Kidney epithelial cell (primary cell): ENCODE measurements at places on chromosomes 1 and 21.

GRCh38 chr21:38984568-38984967 lies 178.8 kb downstream of the ETS2 start:
- no peak for DNase-seq

DNA sequence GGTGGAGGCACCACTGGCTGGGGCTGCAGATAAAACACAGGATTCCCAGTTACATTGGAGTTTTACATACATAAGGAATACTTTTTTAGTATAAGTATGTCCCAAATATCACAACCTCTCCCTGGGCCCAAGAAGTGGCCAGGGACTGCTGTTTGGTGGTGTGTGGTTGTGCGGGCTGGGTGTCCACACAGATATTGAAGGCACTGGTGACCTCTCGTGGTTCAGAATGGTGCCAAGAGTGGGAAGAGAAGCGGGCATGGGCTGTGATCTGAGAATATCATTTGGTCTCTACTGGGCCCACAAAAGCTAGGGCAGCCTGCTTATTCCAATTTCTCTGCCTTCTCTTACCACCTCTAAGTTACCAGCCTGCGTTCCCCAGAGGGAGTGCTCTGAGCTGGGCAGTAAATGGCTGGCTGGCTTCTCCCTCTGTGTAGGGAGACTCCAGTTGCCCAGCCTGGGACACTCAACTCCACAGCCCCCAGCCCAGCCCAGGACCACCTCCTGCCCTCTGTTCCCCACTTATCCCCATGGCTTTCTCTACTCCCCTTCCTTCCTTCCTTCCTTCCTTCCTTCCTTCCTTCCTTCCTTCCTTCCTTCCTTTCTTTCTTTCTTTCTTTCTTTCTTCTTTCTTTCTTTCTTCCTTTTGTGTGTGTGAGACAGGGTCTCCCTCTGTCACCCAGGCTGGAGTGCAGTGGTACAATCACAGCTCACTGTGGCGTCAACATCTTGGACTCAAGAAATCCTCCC lies 42.8 kb upstream of the RD3 start:
- no peak for DNase-seq

GRCh38 chr1:71656902-71657301 lies 576.1 kb upstream of the ZRANB2 start:
- DNase-seq, result no peak

DNA sequence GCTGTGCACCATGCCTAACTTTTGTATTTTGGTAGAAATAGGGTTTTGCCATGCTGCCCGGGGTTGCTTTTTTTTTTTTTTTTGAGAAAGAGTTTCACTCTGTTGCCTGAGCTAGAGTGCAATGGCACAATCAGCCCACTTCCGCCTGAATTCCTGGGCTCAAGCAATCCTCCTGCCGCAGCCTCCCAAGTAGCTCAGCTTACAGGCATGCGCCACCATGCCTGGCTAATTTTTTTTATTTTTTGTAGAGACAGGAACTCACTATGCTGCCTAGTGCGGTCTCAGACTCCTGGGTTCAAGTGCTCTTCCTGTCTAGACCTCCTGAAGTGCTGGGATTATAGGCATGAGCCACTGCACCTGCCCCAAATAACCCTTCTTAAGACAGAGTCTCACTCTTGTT lies 153.5 kb downstream of the SLC45A1 start:
- no peak for DNase-seq

GRCh38 chr1:84842748-84843231 lies 50.2 kb downstream of the LPAR3 start:
- no peak for DNase-seq

DNA sequence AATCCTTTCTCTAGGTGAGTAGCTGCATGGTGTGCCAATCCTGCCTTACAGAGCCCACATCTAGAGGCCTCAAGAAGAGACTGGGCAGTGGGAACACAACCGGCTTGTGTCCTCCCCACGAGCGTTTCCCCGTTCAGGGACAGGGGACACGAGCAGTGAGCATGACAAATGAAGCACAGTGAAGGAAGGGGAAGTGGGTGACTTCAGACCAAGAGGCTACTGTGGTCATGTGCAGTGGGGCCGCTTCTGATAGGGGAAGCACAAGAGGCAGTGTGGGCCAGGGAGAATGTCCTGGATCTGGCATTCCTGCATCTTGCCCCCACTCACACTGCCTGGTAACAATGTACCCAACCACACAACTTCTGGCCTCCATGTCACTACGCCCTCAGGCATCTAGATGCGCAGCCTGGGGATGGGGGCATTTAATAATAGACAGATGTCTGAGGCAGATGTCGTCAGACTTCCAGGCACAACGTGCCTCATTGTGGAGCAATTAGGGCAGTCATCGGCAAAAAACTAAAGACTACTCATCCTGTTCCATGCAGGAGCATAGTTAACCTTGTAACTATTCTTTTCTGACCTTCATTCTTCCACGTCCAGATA lies 155.6 kb upstream of the NBPF11 start:
- no peak for DNase-seq

DNA sequence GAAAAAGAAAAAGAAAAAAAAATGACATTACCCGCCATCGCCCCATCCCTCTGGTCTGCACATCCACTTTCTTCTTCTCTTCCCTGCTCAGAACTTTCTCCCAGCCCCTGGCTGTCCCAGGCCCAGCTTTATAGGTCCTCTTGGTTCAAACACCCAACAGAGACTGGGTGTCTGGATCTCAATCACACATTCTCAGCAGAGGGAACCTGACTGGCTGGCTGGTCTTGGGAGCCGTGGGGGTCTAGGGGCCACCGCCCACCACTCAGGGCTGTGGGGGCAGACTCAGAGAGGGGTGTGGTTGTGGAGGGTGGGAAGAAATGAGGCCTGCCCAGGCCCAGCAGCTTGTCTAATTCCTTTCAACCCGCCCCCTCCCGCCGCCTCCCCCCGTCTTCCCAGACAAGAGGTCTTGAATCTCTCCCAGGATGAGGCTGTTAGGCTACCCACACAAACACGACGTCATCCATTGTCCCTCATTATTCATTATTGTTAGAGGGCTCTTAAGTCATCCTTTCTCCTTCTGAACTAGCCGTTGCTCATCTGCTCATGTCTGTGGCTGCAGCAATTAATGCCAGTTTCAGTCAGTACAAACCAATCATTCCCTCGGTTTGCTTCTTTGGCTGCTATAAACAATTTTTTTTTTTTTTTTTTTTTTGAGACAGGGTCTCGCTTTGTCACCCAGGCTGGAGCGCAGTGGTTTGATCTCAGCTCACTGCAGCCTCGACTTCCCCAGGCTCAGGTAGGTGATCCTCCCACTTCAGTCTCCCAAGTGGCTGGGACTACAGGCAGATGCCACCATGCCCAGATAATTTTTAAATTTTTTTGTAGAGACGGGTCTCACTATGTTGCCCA lies 40.6 kb upstream of the CLIC4 start:
- peak; percentile 86 for DNase-seq

- DNase-seq, result no peak
Measured at GRCh38 chr1:29200906-29201594, 19.4 kb upstream of the SRSF4 start.

GRCh38 chr1:32179193-32179442 lies 357 bp upstream of the TXLNA start:
- no peak for DNase-seq

GRCh38 chr1:113809670-113810602 lies 2.3 kb downstream of the RSBN1 start:
- DNase-seq, result no peak

GRCh38 chr1:58882322-58882948 lies 98.6 kb upstream of the JUN start:
- DNase-seq, result no peak

GRCh38 chr1:43049481-43049880 lies 90.8 kb upstream of the SLC2A1 start:
- DNase-seq, result no peak

DNA sequence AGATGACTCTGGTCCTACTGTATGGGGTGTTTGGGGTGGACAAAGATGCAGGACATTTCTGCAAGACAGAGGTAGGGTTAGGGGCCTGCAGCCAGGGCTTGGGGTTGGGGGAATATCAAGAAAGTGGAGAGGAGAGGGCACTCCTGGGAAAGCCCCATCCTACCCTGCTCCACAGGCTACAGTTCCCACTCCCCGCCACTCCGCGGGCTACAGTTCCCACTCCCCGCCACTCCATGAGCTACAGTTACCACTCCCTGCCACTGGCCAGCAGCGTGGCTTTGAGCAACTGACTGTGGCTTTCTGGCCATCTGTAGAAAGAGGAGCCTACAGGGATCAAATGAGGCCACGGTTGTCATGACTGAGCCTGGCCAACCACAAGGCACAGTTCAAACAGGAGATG lies 93.8 kb upstream of the GRIK3 start:
- no peak for DNase-seq

GRCh38 chr1:213947200-213947801 lies 40.5 kb upstream of the PROX1 start:
- DNase-seq, result no peak

- DNase-seq, result no peak
Measured at GRCh38 chr1:228825840-228826484, 90.7 kb downstream of the RHOU start.

GRCh38 chr1:17377325-17377953 lies 5.4 kb downstream of the PADI6 start:
- no peak for DNase-seq

DNA sequence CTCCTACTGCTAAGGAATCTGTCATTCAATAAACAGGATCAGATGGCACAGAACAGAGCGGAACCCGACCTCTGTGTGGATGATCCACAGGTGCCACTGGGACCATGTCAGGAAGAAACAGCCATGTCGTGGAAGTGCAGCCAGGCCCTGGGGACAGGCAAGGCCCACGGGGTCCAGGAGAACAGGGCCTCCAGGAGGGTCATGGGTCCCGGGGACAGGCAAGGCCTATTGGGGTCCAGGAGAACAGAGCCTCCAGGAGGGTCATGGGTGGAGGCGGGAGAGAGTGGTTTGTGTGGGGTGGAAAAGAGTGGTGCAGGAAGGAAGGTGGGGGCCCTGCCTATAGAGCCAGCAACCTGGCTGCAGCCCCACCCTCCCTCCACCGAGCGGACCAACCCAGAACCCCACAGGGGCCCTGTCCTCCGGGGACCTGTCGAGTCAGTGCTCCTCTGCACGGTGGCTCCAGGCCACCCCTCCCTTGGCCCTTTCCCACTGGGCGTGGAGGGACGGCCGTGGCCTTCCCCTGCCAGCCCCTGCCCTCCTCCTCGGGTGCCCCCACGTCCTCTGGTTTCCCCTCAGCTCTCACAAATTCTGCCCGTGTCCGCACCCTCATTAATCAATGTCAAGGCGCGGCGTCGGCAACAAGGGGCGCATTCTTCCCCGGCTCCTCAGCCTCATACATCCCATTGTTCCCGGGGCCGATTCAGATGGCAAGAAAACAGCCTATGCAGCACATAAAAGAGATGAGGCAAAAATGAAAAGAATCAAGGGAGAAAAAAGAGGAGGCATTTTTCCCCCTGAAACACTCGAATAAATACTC lies 146.4 kb downstream of the PRDM16 start:
- DNase-seq, result no peak

- no peak for DNase-seq
Measured at GRCh38 chr1:39406533-39407450, 84.6 kb upstream of the BMP8A start.

DNA sequence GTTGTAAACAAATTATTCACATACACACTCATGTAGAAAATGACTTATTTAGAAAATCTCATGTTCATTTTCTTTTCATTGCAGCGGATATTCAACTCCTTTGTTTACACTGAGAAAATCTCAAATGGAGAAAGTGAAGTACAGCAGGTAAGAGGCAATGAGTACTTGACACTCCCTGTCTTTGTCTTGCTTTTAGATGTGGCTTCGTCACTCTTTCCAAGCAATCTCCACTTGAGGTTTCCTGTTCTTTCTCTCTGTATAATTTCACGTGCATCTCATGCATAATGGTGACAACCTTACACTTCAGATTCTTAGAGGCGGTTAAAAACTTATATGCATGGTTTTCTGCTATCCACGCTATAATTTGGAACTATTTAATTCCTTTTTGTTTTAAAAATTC lies 80.6 kb downstream of the CACHD1 start:
- no peak for DNase-seq
